ENCODE measurements at places on chromosomes 3 and 15.

- no peak for DNase-seq
These were observed 607.5 kb upstream of the BCHE start for GRCh38 chr3:166444756-166445155.

- DNase-seq, result no peak
These were observed 38.6 kb downstream of the BTLA start for GRCh38 chr3:112460519-112461195.

DNA sequence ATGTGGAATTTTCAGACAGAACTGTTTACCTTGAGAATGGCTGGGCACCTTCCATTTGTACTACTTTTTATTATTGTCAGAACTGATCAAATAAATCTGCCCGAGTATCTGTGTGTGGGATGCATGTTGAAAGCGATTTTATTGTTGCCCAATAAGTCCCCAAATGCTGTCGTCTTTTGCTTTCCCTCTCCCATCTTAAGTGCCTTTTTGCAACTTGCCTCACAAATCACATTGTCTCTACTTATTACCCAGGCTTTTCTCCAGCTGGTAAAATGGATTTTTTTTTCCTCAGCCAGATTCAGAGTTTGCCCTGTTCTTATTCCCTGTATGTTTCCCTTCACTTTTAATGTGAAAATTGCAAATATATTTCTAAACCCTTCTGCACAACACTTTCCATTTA is 163.1 kb downstream of the CNTN4 start:
- no peak for DNase-seq

DNA sequence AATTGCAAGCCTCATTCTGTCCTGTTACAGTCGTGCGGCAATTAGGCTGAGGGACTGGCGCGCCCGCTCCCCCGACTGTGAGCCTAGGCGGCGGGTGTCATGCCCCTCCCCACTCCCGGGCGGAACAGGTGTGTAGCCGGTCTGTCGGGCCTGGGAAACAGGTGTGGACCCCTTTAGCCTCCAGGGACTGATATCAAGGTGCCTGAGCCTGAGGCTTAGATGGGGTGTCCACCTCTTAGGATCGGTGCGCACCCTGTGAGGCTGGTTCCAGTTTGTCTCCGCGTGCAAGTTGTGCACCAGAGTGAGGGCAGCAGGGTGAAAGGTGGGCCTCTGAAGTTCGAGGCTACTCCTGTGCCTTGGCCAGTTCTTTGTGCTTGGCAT is 686 bp downstream of the VPS8 start:
- DNase-seq, result no peak

DNA sequence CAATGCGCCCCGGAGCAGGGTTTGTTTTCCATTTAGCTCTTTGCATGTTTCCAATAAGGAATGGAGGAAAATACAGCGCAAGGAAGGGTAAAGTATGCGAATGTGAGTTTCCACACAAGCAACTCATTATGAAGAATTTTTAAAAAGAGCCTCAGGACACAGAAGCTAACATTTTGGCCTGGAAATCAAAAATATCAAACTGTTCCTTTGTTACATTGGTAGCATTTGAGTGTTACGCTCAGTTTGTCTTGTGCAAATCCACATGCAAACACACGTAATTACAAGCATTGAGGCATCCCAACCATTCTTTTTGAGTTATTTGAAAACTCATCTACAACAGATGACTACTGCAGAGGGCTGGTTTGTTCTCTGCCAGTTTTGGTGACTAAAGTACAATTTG is 93.0 kb upstream of the SNRPA1 start:
- DNase-seq, result no peak

GRCh38 chr15:92917598-92918407 is 17.7 kb downstream of the CHD2 start:
- DNase-seq, result peak; percentile 92

- no peak for DNase-seq
These were observed 28.6 kb downstream of the EHD4 start for GRCh38 chr15:41943543-41944312.

- no peak for DNase-seq
These were observed 435.6 kb upstream of the ONECUT1 start for GRCh38 chr15:53225781-53226180.

DNA sequence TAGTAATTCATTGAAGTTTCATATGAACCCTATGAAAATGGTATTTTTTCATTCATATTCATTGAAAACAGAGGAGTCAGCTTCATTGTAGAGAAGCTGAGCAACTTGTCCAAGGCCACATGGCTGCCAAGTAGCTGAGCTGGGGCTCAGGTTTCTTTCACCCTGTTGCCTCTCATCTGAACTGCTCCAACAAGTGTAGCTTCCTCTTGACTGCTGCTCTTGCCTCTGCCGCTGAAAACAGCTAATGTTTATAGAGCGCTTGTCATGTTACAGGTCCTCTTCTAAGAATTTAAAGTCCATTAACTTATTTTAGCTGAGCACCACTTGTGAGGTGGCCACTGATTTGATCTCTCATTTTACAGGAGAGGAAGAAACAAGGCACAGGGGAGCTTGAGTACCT is 81.1 kb downstream of the PDCD6IP start:
- DNase-seq, result no peak

DNA sequence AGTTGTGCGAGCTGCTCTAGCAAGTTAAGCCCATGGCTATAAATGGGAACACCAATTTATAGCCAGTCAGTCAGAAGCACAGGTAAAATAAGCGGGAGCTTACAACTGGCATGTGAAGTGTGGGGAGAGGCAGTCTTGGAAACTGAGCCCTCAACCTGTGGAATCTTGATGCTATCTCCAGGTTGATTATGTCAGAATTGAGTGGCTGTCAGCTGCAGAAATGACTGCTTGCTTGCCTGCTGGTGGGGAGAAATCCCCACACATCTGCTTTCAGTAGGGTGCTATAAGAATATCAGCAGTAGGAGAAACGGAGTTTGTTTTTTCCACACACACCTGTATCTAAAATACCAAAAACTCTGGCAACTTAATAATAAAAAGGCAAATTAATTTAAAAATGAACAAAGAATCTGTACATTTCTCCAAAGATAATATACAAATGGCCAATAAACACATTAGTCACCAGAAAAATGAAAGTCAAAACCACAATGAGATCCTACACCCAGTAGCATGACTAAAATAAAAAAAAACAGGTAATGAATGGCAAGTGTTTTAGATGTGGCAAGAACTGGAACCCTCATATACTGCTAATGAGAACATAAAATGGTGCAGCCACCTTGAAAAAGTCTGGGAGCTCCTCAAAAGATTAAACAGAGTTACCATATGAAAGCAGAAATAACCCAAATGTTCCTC is 26.0 kb upstream of the MAP4 start:
- DNase-seq, result no peak

Data from fibroblast of skin of right quadriceps (primary cell).